ENCODE measurements at places on chromosomes 3 and 15.

- no peak for DNase-seq
These were observed 3.7 kb downstream of the IFT80 start for GRCh38 chr3:160395297-160395696.

GRCh38 chr15:92810418-92811138 is 89.5 kb upstream of the CHD2 start:
- no peak for DNase-seq

GRCh38 chr3:39362192-39362591 is 21.0 kb upstream of the SLC25A38 start:
- no peak for DNase-seq

GRCh38 chr3:117454254-117454653 is 744.7 kb downstream of the TUSC7 start:
- DNase-seq = no peak

DNA sequence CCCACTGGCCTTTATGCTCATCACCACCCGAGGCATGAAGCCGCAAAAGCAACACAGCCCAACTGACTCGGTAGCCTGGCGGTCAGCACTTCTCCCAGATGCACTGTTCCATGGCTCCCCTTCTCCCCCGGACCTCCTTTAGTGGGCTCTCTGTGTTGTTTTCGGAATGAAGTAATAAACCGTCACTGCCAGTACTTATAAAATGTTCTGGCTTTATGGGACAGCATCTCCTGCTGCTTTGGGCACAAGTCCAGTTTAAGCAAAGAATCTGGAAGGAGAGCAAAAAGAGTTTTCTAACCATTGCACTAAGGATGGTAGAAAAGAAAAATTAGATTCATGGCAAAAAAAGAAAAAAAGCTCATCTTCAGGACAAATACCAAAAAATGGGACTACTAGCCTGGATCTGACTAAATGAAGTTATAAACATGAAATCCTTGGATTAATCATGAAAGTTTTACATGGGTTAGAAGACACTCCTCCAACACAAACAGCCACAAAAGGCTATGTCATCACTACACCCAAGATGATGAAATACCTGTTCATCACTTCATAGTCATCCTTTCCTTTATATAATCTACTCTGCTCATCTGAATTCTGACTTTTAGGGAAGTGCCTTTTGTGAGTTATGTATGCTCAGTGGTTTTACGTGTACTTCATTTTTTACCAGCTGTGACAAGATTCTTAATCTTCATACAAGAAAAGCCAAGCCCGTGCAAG is 89.5 kb upstream of the UBE2E2 start:
- no peak for DNase-seq

- DNase-seq = no peak
These were observed 3.9 kb downstream of the THBS1 start for GRCh38 chr15:39584662-39585388.

DNA sequence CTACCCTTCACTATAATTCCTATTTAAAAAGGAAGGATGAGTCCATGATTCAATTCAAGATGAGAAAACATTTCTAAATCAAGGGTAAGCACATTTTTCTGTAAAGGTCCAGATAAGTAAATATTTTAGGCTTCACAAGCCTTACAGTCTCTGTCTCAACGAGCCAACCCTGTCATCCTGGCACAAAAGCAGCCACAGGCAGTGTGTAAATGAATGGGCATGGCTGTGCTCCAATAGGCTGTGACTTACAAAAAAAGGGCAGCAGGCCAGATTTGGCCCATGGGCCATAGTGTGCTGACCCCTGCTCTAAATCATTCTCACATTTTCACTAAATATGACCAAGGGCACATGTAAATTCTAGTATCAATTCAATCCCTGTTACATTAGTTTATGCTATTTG is 200.4 kb downstream of the WNT5A start:
- no peak for DNase-seq

Measured in CD8-positive, alpha-beta T cell (primary cell).